Activated CD4-positive, alpha-beta T cell treated with anti-CD3 and anti-CD28 coated beads for 1 hour (primary cell): ENCODE measurements at places on chromosomes 16 and 17.
A peak's percentile ranks its signal among the peaks of the same experiment; 100 is the strongest.

- no peak for DNase-seq
Observed at GRCh38 chr17:54992797-54993639, 24.5 kb downstream of the STXBP4 start.

GRCh38 chr16:76780556-76780955 lies 410.4 kb upstream of the MON1B start:
- no peak for DNase-seq

GRCh38 chr16:19245326-19245925 lies 40.1 kb upstream of the CLEC19A start:
- no peak for DNase-seq

GRCh38 chr17:42886283-42887176 lies 14.1 kb upstream of the G6PC1 start:
- no peak for DNase-seq

GRCh38 chr16:65786916-65787315 lies 579.6 kb upstream of the CDH5 start:
- no peak for DNase-seq

- no peak for DNase-seq
Observed at GRCh38 chr17:34822007-34822739, 139.1 kb downstream of the CCT6B start.

- no peak for DNase-seq
Observed at GRCh38 chr16:66926961-66927436, 1.7 kb upstream of the RRAD start.

GRCh38 chr17:74429604-74430384 lies 2.1 kb upstream of the GPRC5C start:
- no peak for DNase-seq

DNA sequence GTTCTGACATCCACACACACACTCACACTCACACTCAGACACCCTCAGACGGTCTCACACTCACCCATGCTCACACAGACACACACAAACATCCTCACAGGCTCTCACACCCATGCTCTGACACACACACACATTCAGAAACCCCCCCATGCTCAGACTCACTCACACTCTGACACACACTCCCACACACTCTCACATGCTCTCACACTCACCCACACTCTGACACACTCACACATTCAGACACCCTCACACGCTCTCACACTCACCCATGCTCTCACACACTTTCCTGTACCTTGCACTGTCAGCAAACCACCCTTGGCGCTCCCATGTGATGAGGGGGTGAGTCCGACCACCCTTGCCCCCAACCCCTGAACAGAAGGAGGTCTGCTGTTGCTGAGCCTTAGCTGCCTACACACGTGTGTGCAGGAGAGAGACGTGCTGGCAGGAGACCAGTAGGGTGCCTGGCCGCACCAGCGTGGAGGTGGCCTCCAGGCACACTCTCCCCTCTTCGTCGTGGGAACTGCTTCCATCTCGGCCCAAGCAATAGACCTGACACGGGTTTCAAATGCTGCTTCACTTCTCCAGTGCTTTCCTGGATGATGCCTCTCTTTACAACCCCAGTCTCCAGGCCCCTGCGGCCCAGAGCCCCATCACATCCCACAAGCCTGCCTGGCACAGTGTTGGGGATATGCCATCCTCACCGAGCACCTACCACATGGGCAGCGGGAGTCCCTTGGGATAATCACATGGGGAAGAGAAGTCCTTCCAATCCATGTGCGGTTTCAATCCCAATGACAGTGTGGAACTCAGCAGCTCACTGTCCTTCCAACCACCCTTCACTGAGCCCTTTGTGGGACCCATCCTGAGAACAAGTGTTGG lies 267.8 kb upstream of the FOXF1 start:
- DNase-seq = no peak

- DNase-seq = no peak
Observed at GRCh38 chr17:75698659-75699058, 22.6 kb upstream of the ITGB4 start.

- DNase-seq = no peak
Observed at GRCh38 chr17:29042026-29042678, 789 bp upstream of the PIPOX start.

GRCh38 chr16:27400751-27401620 lies 988 bp upstream of the IL21R start:
- no peak for DNase-seq

- no peak for DNase-seq
Observed at GRCh38 chr16:67865318-67865717, 7.5 kb upstream of the EDC4 start.

DNA sequence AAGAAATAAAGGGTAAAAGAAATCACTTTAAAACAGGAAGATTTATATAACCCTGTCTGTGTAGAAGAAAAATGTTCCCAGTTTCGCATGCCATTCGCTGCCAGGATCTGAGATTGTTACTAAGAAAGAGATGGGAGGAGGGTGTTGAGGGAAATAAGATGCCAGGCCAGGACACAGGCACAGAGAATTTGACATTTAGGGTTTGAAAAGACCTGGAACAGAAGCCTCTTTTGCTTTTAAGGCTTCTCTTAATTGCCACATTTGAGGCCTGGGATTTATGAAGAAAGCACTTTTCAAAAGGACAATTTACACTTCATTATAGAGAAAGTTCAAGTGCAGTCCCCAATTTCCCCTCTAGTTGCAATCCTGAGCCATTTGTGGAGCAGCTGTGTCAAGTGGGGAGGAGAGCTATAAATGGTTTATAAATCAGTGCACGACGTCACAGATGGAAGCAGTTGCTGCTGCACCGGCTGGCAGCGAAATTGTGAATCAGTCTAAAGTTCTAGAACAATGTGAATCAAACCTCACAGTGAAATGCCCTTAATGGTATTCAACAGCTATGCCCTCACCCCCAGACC lies 26.5 kb upstream of the C16orf87 start:
- DNase-seq = no peak

DNA sequence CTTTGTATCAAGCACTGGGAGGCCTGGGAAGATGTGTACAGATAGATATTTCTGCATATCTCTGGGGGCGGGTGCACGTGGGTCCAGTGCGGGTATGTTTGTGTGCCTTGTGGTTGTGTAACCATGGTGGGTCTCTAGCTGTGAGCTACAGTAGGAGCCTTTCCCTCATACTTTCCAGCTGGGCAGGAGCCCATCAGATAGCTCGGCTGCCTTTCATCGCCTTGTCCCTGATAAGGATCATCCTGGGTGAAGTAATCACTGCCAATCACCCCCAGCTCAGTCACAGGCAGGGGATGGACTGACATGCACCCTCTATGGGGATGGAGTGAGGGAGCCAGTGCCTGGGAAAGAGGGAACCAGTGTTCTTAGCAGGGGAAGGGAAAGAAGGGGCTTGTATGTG lies 3.2 kb upstream of the SCRN2 start:
- DNase-seq = no peak

GRCh38 chr17:64172510-64172909 lies 42.6 kb upstream of the ERN1 start:
- DNase-seq = no peak

DNA sequence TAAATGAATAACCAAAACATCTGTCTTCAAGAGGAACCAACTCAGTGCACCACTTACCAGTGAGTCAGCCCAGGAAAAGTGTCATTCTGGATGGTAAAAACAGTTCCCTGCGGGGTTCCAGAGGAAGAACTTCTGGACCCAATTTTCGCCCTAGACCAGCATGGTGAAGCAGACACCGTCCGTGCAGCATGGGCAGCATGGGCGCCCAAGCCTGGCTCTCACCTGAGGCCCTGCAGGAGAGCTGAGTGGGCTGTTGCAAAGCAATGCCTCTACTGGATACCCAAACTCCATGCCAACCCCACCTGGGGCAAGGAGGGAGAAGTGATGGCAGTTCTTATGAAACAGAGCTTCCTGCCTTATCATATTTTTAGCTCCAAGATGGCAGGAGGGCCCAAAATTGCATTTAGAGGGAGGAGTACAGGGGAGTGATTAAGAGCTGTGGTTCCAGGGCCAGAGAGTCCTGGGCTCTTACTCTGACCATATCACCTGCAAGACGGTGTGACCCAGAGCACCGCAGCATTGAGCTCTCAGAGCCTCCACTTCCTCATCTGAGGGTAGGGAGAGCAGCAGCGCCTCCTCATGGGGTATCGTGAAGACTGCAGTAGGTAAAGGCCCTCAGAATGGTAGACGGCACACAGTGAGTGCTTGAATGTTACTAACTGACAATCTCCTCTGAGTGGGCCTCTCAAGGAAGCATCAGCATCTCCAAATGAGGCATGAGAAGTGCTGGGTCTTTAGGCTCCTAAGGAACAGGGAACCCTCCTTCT lies 16.6 kb upstream of the INPP5K start:
- DNase-seq = peak; percentile 19

- no peak for DNase-seq
Observed at GRCh38 chr16:85220125-85220839, 108.0 kb upstream of the CIBAR2 start.

DNA sequence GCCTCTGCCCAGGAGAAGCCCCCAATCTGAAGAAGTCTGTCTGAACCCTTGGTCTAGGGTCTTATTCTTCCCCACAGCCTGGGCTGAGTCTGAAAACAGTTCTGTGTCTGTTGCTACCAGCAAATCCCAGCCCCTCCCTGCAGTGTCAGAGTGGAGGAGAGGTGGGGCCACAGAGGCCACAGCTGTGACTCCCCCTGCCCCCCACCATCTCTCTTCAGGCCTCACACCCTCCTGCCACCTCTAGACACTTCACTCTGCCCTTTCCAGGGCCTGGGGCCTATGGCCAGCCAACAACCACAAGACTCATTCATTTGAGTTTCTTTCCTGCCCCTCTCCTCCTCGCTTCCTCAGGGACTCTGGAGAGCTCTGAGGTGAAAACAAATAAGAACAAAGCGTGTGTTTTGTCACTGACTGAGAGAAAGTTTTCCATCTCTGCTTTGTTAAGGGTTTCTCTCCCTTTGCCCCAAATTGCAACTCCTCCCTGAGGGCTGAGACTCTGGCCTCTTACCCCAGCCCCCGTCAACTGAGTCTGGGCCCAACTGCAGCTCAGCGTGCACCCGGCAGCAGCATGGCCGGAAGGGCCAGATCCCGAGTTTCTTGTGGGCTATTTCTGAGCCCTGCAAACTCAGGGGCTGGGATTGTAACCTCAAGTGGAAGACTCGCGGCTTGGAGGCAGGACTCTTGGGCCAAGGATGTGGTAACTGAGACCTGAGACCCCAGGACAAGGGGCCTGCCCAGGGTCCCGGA lies 13.2 kb downstream of the C17orf50 start:
- no peak for DNase-seq

DNA sequence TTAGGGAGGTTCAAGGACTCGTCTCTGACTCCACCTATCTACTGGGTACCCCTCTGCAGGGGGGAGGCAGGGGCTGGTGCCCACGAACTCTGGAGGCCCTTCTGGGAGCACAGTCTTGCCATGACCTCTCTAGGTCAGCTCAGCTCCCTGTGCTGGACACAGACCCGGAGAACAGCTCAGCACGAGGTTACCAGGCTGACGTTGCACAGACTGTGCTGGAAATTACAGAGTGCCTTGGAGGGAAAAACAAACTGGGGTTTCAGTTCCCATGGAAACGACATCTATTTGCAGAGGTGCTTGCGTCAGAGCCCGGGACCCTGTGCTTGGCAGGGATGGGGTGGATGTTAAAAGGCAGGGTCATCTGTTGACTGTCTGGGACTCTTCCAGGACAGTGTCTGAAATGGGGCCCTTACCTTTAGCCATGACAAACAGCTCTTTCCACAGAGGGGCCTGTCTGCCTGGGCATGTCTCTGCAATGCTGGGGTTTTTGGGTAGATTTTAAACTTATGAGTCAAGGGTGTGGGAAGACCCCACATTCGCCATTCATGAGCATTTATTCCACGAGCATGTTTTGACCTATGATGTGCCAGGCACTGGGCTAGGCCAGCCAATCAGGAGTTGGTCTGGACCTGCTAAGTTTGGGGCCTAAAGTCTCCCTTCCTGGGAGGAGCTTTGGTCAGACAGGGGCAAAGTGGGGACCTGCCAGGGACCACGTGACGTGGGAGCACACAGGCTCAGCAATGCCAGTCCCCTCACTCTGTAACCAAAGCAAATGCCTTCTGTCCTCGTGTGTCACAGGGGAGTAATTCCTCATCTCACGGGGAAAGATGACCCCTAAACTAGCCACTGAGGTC lies 22.5 kb downstream of the CCR7 start:
- no peak for DNase-seq

DNA sequence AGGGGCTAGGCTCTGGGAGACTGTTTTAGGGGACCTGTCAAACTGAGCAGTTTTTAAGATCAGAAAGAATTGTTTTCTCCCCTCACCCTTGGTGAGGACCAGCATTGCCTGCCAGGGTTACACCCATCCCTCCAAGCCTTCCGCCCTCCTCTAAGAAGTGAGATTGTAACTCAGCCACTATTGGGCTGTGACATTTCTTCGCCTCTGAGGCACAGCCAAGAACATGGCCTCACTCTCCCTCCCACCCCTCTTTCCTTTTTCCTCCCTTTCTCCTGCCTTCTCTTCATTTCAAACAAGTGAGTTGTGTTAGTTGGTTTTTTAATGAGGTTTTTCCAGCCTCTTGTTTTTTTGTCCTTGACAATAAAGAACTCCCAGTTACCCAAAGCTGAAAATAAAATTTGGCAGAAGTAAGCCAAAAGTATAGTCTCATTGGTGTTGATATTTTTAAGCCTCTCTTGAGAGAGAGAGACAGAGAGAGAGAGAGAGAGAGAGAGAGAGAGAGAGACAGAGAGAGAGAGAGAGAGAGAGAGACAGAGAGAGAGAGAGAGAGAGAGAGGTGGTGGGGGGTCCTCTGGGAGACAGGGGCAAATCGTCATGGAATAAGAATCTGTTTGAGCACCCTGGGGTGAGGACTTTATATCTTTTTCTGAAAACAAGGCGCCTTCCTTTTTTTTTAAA lies 77.2 kb upstream of the TBX2 start:
- no peak for DNase-seq

DNA sequence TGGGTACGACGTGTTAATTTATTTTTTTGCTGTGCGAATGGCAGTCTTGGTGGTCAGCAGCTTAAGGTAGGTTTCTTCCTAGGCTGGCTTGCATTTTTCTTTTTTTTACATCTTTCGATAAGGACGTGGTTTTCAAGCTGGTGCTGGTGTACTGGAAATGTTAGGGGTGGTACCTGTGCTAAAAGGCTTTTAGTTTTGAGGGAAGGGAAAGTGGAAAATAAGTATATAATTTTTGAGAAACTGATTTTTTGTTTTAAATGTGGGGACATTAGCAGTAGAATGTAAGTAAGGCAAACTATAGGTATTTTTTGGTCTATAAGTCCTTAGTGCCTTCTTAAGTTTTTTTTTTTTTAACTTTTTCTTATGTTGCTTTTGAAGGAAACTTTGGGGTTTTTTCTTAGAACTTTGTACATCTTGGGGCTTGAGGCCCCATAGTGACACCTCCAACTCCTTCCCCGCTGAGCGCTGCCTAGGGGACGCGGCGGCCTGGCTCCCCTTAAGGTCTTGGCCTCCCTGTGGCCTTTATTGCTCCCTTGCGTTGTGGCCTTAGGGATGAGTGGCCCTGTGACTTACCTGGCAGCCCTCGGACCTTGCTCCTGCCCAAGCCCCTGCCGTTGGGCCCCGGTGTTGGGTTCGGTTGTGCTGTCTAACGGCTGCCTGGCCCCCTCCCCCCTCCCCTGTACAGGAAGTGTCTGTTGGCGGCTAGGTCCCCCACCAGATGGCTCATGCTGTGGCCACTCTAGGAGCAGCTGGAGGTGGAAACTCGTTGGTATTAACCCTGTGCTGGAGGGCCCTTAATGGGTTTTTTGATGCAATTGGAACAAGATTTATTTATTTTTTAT lies 88.0 kb upstream of the RPRML start:
- DNase-seq = peak; percentile 65

GRCh38 chr17:32114536-32114935 lies 27.8 kb upstream of the RHOT1 start:
- DNase-seq = no peak
